ENCODE measurements at places on chromosomes 7 and 10.

DNA sequence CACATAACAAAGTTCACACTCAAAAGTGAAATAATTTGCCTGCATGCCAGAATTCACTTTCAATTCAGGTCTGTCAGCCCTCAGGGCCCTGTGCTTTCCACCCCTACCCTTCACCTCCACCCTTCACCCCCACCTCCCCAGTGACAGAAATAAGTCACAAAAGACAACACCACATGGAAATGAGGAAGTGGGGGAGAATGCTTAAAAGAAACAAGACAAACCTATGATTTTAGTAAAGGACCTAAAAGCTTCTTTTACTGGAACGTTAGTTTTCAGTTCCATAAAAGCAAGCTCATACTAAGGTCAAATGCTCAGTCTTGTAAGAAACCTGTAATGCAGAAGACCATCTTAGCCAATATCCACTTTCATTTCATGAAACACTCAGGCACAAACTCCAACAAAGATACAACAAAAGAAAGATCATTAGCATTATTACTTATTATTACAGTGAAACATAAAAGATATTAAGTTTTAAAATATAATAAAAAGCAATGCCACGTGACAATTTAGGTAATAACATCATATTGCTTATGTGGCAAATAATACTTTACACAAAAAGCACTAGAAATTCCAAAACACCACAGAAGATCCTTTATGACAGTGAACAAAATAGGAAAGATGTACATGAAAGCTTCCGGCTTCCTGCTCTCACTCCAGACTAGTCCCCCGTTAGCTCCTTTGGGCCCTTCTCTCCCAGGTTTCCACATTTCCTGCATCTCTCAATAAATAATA lies 112.1 kb downstream of the LMBR1 start:
- DNase-seq = no peak

- no peak for DNase-seq
Measured at GRCh38 chr10:77456414-77456813, 181.2 kb downstream of the KCNMA1 start.

- no peak for DNase-seq
Measured at GRCh38 chr10:35210961-35211360, 84.3 kb downstream of the CREM start.

GRCh38 chr7:8119262-8119661 lies 142.7 kb downstream of the ICA1 start:
- DNase-seq = no peak

- DNase-seq = no peak
Measured at GRCh38 chr7:42805601-42806000, 106.3 kb downstream of the C7orf25 start.

GRCh38 chr7:141128931-141129330 lies 55.1 kb downstream of the TMEM178B start:
- no peak for DNase-seq

DNA sequence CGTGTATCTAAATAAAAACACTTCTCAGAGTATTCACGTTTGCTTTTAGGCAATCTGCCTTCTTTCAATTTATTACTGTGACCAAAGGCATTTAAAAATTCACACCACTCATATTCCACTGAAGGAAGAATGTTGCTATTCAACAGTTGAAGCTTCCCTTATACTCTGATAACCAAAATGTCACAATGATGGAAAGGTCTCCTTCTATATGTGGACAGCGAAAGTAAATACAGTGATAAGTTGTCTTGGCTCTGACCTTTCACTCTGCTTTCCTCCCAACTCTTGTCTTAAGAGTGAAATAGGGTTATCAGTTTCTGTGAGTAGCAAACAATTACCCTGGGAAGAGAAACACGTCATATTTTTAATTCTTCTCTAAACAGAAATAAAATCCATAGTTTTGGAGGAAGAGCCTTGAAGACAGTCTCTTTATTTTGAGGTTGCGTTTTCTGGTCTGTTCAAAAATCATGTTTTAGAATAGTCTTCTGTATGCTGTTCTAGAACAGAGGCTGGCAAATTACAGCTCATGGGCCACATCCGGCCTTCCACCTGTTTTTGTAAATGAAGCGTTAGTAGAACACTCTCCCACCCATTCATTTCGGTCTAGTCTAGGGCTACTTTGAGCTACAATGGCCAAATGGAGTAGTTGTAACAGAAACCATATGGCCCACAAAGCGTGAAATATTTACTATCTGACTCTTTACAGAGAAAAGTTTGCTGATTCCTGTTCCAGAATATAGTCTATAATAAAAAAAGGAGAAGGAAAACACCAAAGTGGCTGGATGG lies 41.3 kb downstream of the ETV1 start:
- no peak for DNase-seq

GRCh38 chr7:32357535-32358277 lies 132.5 kb downstream of the LSM5 start:
- DNase-seq = no peak

DNA sequence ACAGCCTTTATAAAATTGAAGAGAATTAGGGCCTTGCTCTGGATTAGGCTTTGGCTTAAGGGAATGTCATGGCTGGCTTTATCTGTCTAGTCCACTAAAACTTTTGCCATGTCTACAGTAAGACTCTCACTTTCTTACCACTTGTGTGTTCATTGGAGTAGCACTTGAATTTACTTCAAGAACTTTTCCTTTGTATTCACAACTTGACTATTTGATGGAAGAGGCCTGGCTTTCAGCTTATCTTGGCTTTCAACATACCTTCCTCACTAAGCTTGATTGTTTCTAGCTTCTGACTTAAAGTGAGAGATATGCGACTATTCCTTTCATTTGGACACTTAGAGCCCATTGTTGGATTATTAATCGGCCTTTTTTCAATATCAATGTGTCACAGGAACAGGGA lies 96.1 kb downstream of the TPST1 start:
- no peak for DNase-seq

- DNase-seq = no peak
Measured at GRCh38 chr7:116950889-116951351, 2.4 kb upstream of the ST7 start.
